ENCODE measurements at places on chromosomes 6 and 20.

- peak; percentile 95 for DNase-seq
Observed at GRCh38 chr6:89999154-89999553, 104.9 kb downstream of the GJA10 start.

GRCh38 chr6:85236636-85237035, 213.2 kb upstream of the NT5E start:
- no peak for DNase-seq

DNA sequence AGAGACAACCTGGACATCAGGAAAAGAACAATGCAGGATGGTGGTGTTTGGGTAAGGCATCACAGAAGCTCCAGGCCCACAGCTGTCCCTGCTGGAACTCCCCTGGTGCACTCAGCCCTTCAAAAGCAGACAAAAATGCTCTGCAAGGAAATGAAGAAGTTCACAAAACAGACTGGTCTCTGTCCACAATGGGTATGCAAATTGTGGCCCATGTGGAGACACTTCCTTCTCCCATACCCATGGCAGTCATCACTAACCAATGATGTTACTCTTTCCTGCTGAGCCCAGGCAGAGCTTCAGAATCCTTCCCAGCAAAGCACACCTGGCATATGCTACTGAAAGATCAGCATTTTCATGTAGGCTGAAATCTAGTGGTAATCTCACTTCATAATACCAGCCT, 42.6 kb upstream of the PXDC1 start:
- no peak for DNase-seq

DNA sequence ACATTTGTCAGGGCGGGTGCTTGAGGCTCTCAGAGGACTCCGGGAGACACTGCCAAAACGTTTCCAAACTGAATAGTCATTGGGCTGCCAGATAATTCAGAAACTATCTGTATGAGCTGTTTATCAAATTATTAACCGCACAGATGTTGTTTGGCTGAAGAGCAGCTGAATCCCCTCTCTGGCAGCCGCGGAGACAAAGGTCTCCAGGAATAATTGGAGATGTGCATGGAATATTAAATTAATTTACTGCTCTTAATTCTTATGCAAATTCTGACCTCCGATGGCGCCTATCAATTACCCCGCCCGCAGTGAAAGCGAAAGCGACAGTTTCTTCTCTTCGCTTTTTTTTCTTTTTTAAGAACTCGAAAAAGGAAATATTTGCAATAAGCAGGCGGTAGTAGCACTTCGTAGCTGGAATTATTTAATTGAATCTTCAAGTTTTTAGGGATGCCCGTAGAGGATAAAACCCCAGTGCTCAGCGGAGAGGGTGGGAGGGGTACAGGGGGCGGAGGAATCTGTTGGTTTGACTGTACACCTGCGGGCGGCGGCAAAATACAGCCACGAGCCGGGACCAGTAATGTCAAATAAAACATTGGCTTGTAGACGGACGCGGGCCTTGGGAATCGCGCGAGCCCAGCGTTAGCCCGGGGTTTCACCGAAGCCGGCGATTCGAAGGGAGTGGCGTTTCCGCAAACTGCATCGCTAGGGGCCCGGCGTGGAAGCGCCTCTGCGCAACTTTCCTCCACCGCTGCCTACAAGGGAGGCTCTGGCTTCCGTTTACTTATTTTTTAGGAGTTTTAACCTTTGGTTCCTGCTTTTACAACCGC, 6.2 kb downstream of the LINC00237 start:
- peak; percentile 96 for DNase-seq

DNA sequence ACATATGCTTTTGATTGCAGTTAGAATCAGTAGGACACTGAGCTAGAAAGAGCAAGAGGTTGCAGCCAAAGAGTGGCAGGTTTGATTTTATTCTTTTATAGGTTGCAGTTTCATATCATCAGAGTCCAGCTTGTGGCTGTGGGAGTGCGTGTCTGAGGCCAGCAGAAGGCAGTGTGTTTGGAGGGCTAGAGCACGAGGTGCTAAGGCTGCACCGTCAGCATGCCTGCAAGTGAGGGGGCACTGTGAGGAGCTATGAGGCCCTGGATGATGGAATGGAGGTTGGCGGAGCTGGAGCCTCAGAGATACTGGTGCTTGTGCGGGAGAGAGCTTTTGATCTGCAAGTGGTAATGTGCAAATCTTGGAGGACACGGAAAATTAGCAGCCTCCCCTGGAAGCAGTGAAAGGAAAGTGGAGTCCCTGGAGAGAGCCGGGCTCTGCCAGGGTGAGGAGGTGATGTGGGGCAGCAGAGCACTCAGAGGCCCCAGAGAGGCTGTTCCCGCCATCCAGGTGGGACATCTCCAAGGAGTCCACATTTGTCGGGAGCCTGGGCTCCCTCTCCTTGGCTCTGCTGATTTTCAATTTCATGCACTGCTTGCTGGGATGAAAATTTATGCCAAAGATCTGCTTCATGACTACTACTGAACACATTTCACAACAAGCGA, 43.6 kb downstream of the PXDC1 start:
- DNase-seq = no peak

DNA sequence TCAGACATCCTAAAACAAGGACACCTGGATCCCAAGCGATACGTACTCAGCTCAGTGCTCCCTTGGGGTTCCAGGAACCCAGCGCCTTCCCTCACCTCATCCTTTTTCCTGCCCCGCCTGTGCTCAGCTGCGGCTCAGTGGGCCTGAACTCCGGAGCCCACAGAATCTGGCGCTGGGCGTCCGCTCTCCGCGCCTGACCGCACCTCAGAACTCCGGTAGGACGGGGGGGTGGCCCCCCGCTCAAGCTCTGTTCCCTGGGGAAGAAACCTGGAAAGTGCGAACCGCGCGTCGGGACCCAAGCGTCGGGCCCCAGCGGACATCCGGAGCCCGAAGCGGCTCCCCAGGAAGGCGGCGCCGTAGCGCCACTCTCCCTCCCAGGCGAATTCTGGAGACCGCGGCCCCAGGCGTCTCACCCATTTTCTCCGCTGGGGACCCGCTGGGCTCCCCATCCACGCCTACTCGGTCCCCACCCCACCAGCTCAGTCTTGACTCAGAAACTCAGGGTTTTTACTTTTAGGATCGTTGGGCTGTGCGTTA, 336 bp upstream of the LY6G5C start:
- DNase-seq = peak; percentile 68

- no peak for DNase-seq
Observed at GRCh38 chr6:150276937-150277742, 91.7 kb upstream of the IYD start.

DNA sequence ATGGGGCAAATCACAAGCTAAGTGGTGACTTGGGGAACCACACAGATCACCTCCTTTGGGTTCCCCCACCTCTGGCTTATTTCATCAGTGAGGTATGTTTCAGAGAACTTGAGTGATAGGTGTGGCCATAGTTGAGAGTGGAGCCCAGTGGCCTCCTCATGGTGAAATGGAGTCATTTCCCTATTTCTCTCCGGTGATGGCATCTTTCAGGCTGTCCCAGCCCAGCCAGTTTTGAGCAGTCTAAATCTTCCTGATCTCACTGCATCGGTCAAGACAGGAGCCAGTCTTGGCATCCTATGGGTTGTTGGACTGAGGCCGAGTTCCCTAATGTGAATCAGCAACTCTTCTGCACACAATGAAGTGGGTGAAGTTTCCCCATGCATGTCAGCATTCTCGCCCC, 132.4 kb downstream of the EYA2 start:
- no peak for DNase-seq

GRCh38 chr20:13741879-13742278, 42.8 kb downstream of the ESF1 start:
- no peak for DNase-seq

DNA sequence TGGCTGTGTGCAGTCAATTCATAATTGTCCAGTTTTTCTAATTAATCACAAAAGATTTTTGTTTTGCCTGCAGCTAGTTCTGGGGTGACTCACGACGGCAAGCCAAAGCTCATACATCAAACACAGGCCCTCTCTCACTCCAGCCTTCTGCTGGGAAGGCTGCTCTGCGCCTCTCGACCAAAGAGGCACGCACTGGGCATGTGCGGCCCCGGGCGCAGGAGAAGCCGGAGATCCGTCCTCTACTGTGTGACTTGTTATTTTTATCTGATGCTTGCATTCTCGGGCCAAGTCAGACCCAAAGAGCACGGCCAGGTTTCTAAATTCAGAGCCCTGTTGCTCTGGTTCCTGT, 98.5 kb downstream of the TFAP2A start:
- no peak for DNase-seq

DNA sequence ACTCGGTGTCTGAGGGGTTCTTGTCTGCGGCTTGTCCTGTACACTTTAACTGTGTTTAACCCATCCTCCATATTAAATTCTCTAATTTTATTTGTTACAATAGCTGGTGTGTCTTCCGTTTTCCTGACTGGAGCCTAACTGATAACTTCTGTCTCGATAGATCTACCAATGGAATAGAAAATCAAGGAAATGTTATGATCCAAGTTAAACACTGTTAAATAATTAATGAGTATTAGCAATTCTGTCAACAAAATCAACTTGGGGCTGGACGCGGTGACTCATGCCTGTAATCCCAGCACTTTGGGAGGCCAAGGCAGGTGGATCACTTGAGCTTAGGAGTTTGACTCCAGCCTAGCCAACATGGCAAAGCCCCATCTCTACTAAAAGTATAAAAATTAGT, 81.7 kb downstream of the DNAH8 start:
- DNase-seq = no peak

- peak; percentile 94 for DNase-seq
Observed at GRCh38 chr6:156175971-156176421, 601.2 kb upstream of the ARID1B start.

DNA sequence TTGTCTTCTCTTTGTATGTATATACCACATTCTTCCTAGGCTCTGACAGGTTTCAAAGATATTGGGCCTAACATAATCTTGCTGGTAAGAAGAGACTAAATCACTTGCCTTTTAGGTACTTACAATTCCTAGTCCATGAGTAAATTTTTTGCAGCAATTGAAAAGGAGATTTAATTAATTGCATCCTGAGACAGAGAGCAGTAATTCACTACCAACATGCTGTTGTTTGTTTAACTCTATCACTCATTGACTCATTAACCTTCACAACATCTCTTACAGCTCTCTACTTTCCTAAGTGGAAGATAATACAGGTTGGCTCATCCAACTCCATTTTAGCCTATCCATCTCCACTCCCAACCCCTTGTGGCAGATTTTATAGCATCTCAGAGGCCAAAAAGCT, 280.4 kb downstream of the ALDH8A1 start:
- no peak for DNase-seq

- DNase-seq = no peak
Observed at GRCh38 chr6:111541682-111542065, 58.7 kb upstream of the REV3L start.

DNA sequence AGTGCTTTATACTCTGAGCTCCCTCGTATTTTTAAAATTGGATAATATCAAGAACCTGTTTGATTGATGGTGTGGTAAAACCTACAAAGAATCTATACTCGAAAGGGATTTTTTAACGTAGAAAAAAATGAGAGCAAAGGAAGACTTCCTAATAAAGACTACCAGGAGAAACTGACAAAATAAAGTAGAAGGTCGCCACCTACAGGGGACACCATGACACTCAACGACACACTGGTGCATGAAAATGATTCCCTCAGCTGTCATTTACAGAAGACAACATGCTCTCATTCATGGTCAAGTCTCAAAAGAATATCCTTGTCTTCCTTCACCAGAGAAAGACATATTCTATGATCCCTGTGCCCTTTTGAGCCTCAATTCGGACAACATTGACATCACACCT, 10.1 kb upstream of the NHSL1 start:
- DNase-seq = peak; percentile 59

GRCh38 chr6:91171754-91172462, 585.0 kb upstream of the MAP3K7 start:
- peak; percentile 10 for DNase-seq

DNA sequence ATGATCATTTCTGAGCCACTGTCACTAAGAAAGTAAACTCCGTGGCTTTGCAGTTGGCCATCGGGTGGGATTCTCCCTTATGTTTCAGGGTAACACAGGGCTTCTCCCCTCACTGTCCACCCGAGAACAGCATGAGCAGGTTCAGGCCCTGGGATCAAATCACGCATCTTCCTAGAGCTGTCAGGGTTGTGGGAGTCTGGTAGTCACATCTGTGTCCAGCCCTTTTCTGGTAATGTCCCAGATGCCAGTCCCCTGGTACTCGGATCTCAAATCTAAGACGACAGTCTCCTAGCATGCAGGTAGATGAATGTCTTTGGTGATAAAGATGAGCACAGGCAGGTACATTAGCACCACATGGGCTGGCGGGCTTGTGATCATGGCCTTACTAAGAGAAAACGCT, 4.8 kb downstream of the PXDC1 start:
- no peak for DNase-seq

DNA sequence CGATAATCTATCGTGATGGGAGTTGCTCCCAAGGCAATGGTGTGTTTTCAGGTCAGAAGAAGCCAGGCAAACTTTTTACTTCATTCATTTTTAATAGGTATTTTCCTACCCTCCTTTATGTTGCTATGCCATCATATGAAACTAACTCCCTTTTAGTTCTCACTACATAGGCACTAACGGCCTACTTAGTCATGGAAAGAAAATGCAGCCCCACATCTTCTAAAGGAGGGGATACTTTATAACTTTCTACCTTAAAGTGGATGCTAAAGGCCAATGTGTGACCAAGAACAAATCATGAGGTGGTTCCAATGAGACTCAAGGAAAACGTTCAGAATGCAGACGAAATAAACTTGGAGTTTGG, 193.8 kb downstream of the FOXA2 start:
- DNase-seq = no peak

- DNase-seq = no peak
Observed at GRCh38 chr6:44397424-44398164, 10.1 kb downstream of the CDC5L start.

GRCh38 chr20:49516916-49517804, 34.7 kb upstream of the KCNB1 start:
- DNase-seq = no peak

DNA sequence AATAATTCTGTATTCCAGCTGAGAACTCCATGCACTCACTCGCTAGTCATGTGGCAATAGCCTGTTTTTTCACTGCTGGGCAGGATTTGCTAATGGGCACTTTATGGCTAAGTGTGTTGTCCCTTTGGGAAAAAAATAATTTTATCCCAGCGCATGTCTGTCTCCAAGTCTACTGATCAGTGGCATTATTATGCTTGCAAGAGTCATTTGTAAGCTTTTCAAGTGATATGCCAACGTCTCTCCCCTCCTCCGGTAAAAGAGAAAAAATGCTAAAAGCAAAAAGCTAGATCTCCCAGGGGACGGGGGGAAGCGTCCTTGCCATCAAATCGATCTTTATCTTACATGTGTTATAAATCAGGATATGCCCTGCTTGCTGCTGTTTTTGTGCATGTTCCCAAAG, 407.7 kb downstream of the CDH26 start:
- no peak for DNase-seq

- peak; percentile 51 for DNase-seq
Observed at GRCh38 chr6:43172104-43173007, 1.3 kb downstream of the SRF start.

- DNase-seq = no peak
Observed at GRCh38 chr6:37126961-37127616, 42.9 kb upstream of the PIM1 start.

Data from NCI-H748 treated with DMSO at 0.1 percent for 48 hours (cell line).